ENCODE measurements at places on chromosomes 7 and 10. TPM values are rescaled to one million over a fixed set of nuclear protein-coding genes. Genes with fewer than 3 reads are reported as not detected.

- DNase-seq = no peak
Observed at GRCh38 chr7:114279901-114280300, 134.7 kb upstream of the FOXP2 start.

DNA sequence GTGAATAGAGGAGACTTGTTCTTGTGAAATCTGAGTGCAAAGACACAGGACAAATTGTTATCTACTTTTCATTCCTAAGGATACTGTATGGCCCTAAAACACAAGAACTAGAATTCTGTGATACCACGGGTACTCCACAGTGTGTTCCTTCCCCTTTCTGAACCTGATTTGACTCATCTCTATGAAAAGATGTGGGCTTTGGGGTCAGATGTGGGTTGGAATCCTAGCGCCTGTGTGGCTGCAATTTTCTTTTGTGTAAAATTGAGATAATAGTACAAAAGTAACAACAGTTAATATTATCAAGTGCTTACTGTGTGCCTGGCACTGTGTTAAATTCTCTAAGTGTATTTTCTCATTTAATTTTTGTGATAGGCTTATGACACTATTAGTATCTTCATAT, 8.1 kb downstream of the SRGN start:
- no peak for DNase-seq

DNA sequence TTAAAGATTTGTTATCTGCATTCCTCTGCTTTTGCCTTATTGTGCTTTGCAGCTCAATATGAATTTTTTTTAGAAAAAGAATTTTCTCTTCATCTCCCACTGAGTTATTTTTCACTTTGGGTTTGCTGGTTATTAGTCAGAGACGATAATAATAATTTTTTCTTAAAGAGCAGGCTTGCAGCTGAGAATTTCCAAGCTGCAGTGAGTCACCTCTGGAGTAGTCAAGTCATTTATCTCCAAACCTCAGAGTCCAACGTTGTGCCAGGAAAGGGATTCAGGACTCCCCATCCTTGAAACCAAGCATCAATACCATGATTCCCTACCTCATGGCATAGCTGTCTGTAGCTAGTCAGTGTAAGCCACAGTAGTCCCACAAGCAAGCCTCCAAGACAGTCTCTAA, 15.2 kb upstream of the EGR2 start:
- DNase-seq = no peak

Gene HGF
- total RNA-seq = 13.9 TPM

Gene HUS1
- total RNA-seq = 33.9 TPM

Gene PDAP1
- 116 TPM for total RNA-seq

DNA sequence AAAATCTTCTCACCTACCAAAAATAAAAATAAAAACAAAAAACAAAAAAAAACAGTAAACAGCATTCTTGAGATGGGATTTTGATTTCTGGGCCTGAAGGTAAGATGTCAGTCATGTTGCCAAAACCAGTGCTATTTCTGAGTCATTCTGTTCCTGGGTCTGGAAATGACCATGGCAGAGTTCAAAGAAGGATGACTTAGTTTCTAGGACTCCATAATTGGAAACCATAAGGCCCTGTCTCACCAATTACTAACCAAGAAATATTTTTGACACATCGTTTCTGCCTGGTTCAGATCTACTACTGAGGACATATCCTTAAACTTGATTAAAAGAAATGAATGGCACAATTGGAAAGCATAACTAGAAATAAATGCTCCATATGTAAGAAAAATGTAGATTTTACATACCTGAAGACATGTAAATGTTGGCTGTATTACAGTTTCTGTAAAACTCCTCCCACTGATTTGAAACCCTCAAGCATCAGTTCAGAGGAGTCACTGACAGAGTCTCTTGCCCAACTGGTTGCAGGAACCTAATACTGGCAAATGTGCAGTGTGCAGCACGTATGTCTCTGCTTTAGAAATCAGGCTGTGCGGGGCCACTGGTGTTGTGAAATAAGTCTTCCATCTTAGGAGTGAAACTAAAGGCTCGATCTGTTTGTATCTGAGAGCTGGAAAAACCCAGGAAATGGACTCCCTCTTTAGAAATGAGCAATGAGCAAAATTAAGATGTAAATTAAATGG, 84.8 kb upstream of the EGR2 start:
- no peak for DNase-seq

DNA sequence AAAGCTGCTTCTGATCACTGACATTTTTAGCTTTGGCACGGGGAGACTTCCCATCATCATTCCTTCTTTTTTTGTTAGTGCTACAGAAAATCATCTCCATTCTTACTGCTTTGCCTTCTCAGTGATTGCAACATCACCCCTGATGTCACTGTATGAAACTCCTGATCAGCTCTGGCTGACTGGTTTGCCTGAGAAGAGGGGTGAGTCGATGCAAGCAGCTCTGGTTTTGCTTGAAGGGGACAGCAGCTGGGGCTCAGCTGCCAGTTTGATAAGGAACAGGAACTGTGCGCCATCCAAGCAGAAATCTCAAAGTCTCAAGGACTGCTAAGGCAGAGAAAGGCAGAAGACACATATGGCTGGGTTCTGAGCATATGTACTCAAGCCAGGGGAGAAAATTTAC, 808.5 kb upstream of the CELF2 start:
- no peak for DNase-seq

GRCh38 chr7:42380401-42380800, 143.4 kb upstream of the GLI3 start:
- DNase-seq = no peak

DNA sequence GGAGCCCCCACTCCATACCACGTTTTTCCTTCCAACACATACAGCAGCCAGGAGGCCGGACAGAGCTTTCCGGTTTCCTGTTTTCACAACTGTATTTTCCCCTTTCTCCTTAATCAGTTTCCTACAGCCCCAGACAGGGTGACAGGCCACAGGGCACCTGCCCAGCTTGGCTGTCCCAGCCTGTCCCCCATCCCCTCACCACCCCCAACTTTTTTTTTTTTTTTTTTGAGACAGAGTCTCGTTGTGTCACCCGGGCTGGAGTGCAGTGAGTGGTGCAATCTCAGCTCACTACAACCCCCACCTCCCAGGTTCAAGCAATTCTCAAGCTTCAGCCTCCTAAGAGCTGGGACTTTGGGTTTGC, 10.3 kb upstream of the HSPB1 start:
- no peak for DNase-seq

- no peak for DNase-seq
Observed at GRCh38 chr10:24744946-24745345, 21.3 kb upstream of the ARHGAP21 start.

Gene BICC1
- total RNA-seq = 39.4 TPM

- no peak for DNase-seq
Observed at GRCh38 chr7:75739796-75740672, 1.3 kb upstream of the HIP1 start.

- no peak for DNase-seq
Observed at GRCh38 chr7:105742787-105743186, 133.6 kb downstream of the ATXN7L1 start.

Gene NXPH1
- total RNA-seq = not detected

DNA sequence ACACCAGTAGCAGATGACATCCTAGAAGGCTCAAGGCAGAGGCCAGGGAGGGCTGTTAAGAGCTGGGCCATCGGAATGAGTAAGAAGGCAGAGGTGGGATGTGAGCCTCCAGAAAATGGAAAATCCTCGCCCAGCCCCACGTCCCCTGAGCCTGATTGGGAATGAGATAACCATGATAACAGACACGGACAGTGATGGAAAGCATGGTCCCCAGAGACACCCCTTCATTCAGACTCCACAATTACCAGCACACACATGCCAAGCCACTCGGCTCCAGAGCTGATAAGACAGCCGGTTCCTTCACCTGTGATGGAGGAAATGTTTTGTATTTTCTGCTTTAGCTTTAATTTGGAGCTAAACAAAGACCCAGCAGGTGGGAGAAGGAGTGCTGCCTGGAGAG, 106.0 kb downstream of the GRID1 start:
- DNase-seq = no peak

GRCh38 chr7:28026237-28026636, 154.4 kb downstream of the JAZF1 start:
- DNase-seq = no peak

DNA sequence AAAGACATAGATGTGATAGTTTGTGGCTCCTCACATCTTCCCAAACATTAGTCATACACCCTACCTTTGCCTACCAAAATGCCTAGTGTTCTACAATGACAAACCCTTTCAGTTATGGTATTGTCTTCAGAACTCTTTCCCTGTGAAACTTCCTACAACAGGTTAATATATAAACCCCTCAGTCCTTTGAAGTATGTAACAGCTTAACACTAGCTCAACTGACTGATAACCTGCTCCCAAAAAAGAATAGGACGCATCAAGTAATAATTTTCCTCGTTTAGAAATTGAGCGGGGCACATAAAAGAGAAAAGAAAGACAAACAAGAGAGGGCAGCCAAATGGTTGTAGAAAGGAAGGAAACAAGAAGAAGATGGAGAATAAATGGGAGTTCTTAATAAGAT, 49.9 kb upstream of the RNF148 start:
- no peak for DNase-seq

- DNase-seq = no peak
Observed at GRCh38 chr7:135147899-135148721, at the start of gene TMEM140. Gene TMEM140, plus strand, starts transcription at chr7:135148072. Its CDS starts 16,370 bp downstream, at chr7:135164442.

GRCh38 chr10:86500846-86501245, 20.7 kb downstream of the WAPL start:
- DNase-seq = no peak

DNA sequence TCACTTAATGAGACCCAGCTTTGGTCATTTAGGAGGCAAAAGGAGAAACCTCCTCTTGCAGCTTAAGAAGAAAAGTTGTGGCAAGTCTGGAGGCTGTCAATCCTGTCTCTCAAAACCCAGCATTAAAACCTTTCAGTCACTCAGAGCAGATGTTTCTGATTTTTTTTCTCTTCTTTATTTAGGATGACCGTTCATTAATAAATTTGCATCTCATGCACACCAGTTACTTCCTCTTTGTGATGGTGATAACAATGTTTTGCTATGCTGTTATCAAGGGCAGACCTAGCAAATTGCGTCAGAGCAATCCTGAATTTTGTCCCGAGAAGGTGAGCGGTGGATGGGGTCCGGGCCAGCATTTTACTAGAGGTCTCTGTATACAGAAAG, 32.0 kb downstream of the TMEM248 start:
- no peak for DNase-seq

DNA sequence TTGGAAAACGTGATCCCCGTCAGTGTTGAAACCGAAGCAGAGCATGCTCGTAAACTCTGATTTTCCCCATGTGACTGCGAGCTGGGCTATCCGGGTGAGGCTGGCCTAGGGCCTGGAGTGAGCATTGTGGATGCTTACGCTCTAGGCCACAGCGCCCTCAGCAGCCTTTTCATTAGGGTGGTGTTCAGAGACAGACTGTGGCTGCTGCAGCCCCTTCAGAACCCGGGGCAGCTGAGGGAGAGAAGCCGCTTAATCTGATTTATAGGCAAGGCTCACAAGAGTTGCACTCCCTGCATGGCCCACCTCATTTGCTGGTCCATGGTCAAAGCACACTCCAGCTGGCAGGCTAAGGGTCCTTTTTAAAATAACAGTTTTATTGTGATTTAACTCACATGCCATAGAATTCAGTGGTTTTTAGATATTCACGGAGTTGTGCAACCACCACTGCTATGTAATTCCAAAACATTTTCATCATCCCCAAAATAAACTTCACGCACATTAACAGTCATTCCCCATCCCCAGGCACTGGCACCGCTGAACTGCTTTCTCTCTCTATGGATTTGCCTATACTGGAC, 72.5 kb downstream of the SYPL1 start:
- DNase-seq = no peak

Gene PRRT4
- total RNA-seq = 0.54 TPM

Gene MAPK8
- 57.1 TPM for total RNA-seq

DNA sequence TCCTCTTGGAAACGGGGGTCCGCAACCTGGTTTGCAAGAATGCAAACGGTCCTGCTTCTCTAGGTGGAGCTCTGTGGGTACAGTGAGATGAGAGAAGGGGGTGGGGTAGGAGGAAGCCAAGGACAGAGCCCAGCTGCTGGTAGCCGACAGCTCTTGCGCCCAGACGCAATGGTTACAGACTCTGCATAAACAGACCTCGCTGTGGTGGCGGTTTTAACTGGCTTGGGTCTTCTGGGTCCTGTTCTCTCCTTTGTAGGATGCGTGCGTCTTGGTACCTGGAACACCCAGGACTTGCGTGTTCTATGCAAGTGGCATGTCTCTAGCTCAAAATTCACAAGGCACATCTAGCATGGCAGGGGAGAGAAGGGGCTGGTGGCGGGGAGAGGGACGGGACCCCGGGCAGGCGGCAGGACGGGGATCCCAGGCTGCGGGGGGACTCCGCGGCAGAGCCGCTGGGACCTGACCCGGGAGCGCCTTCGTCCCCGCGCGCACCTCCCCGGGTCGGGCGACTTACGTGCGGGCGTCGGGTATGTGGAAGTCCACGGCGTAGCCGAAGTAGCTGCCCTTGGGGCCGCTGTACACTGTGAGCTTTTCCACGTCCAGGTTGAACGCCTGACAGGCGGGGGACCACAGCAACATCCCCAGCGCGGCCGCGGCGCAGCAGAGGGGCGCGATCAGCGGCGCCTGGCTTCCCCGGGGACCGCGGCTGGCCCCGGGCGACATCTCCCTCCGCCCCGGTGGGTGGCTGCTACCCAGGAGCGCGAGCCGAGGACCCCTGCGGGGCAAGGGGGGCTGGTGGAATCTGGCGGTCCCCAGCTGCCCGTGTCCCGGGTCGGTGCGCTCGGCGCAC, 448 bp downstream of the ITGA8 start:
- no peak for DNase-seq

DNA sequence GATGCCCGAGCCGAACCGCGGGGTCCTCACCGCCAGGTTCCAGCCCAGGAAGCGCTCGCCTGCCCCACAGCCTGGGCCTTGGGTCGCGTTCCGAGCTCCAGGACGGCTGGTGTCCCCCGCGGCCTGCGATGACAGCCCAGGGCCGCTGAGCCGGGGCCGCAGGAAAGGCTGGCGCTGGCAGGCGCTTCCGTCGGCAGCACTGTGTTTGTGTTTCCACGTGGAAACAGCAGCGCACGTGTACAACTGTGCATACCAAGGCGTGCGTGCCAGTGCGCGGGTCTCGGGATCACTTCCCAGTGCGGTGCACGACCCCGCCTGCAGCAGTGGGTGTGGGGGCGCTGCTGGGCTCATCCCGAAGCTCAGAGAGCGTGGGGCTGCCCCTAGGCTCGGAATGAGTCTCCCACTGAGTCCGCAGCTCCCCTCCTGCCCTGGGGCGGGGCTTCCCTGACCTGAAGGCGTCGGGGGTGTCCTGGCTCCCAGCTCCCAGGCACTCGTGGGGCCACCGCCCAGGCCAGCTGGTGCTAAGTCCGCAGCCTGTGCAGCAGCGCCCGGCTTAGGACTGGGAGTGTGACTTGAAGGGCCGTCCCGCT, 17.2 kb downstream of the AP5Z1 start:
- DNase-seq = no peak

Gene NOBOX
- total RNA-seq = not detected

GRCh38 chr7:52436278-52436677, 599.2 kb upstream of the POM121L12 start:
- no peak for DNase-seq

Gene OIT3
- total RNA-seq = 0.21 TPM

DNA sequence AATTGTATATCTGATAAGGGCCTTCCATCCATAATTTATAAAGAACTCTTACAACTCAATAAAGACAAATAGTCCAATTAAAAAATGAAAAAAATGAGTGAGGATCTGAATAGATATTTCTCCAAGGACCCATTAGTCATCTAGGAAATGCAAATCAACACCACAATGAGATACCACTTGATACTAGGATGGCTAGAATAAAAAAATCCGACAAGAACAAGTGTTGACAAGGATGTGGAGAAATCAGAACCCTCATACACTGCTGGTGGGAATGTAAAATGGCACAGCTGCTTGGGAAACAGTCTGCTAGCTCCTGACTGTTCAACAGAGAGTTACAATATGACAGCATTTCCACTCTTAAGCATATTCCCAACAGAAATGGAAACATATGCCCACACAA, 24.6 kb downstream of the ALOX5 start:
- no peak for DNase-seq

GRCh38 chr7:80665526-80665925, 27.1 kb downstream of the CD36 start:
- DNase-seq = no peak

Measured in osteocyte (in vitro differentiated cells).